Metanephros (tissue), 2 donors: ENCODE measurements at places on chromosomes 6 and 20. TPM values are rescaled to one million over a fixed set of nuclear protein-coding genes. Genes with fewer than 3 reads are reported as not detected.

The TRIM31 gene
- total RNA-seq = not detected

The PRDM1 gene
- total RNA-seq = 3.7 TPM

The PDSS2 gene
- total RNA-seq = 18.2 TPM

The IMPG1 gene
- 0.64 TPM for total RNA-seq

The CRIP3 gene
- total RNA-seq = 2.6 TPM

The EYS gene
- total RNA-seq = 0.99 TPM

The TNFAIP3 gene
- total RNA-seq = 25.2 TPM

The ADTRP gene
- 3.7 TPM for total RNA-seq
